ENCODE measurements at places on chromosomes 11 and 22.

GRCh38 chr11:18264677-18265555 lies 1.1 kb upstream of the SAA1 start:
- DNase-seq = no peak

GRCh38 chr11:134252346-134253187 lies 585 bp downstream of the THYN1 start:
- no peak for DNase-seq

GRCh38 chr11:62245271-62245753 lies 3.3 kb downstream of the SCGB1D2 start:
- peak; percentile 33 for DNase-seq

DNA sequence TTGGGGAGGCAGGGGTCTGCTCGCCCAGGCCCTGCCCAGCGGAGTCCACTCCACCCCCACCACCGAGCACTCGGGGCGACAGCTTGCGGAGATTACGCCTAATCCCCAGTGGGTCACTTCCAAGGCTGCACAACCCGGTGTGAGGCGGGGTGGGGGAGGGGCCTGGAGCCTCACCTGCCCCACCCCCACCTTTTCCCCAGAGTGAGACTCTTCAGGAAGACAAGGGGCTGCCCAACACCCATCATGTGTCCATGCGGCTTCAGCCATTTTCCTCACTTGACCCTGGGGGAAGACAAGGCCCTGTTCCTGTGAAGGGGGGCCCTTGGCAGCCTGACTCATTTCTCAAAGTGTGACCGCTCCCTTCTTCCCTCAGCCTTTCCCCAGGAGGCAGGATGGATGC lies 12.5 kb downstream of the SYNGR1 start:
- no peak for DNase-seq

DNA sequence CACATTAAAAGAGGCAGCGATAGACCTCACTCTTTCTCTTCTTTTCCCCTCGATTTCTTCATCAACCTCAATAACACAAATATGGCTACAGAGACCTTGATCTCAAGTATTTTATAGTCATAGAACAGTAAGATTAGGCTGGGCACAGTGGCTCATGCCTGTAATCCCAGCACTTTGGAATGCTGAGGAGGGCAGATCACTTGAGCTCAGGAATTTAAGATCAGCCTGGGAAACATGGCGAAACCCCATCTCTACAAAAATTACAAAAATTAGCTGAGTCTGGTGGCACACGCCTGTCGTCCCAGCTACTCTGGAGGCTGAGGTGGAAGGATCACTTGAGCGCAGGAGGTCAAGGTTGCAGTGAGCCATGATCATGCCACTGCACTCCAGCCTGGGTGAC lies 14.6 kb downstream of the SLN start:
- DNase-seq = no peak

DNA sequence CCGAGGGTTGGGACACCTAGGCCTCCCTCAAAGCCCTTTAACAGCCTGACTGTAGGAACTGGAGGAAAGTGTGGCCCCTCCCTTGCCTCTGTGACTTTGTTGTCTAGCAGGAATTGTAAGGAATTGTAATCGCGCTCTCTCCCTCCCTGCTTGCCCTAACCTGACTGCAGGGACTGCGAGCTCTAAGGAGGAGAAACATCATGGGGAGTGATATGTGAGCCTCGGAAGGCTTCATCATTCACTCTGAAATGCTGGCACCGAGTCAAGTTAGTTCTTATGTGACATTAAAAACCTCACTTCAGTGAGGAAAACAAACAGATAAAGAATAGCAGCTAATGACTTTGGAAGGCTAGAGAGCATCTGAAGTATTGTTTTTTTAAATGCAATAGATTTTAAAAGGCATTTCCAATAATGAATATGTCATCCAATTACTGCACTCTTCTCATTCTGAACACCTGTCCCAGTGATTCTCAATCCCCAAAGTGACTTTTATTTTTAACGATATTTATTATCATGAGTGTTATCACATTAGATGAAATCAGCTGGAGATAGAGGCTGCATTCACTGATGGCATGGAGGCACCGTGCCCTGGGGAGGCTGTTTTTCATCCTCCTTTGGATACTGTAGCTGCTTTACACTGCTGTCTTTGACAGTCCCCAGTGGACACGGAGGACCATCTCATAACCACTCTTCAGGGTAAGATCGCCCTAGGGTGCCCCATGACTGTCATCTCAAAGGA lies 58.5 kb upstream of the NTM start:
- DNase-seq = no peak

GRCh38 chr11:63996512-63996911 lies 10.3 kb downstream of the OTUB1 start:
- no peak for DNase-seq

DNA sequence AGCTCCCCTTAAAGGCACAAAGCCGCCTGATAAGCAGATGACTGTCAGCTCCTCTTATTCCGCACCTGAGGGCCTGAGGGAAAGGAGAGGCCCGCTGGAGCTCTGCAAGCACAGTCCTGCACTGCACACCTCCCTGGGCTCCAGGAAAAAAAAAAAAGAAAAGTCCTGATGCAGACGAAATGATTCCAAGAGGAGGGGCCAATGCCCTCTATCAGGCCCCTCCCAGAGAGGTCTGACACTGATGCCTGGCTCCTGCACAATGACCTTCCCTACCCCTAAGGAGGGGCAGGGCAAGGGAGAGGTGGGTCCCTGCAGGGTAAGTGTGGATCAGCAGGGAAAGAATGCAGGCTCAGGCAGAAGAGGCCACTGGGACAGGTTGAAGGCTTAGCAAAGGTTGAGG lies 572.7 kb downstream of the SOX6 start:
- no peak for DNase-seq

DNA sequence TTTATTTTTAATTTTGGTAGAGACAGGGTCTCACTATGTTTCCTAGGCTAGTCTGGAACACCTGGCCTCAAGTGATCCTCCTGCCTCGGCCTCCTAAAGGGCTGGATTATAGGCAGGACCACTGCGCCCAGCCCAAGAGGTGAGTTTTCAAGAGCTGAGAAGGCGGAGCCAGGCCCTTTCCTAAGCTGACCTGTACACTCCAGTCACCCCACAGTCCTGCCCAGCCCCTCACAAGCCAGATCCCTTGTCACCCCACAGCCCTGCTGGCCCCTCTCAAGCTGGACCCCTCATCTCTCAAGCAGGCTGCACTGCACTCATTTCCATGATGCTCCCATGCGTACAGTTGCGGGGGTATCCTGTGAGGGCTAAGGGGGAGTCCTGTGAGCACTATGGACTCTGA lies 2.9 kb downstream of the DENND6B start:
- no peak for DNase-seq

- DNase-seq = no peak
These were observed 313.5 kb downstream of the BRD1 start for GRCh38 chr22:49514211-49514610.

GRCh38 chr11:128731041-128731663 lies 37.3 kb downstream of the FLI1 start:
- no peak for DNase-seq

DNA sequence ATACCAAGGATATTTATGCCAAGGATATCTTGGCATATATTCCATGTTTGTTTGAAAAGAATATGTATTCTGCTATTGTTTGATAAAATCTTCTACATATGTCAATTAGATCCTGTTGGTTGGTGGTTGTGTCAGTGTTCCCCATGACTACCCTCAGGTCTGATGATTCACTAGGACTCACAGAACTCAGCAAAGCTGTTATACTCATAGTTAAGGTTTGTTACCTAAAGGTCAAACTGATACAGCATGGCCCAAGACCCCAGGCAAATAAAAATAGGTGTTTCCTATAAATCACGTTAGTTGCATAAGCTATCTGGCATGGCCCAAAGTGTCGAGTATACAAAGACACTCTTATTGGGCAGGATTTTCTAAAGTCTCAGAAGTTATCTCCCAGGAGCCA lies 30.2 kb upstream of the B3GNT6 start:
- DNase-seq = no peak

Measured in astrocyte of the spinal cord (primary cell).